CD4-positive, alpha-beta T cell treated with Interleukin-6 for 4 hours (primary cell): ENCODE measurements at places on chromosomes 4 and X.

DNA sequence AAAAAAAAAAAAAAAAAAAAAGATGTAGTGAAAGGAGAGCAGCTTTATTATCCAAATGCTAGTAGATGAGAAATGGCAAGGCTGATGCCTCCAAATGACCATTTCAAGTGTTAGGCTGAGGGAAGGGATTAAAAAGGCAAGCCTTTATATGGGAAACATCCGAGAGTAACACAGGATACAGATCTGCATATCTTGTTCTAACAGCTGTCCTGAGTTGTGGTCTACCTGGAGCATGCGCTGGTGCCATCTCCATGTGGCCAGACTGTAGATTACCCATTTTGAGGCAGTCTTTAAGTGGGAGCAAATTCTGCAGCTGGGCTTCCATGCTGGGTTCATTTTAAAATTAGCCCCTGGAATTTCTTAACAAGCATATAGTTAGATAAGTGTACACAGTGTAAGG is 26.0 kb upstream of the ELF2 start:
- DNase-seq = no peak

GRCh38 chr4:48065587-48066052 is 49.0 kb downstream of the NIPAL1 start:
- no peak for DNase-seq

DNA sequence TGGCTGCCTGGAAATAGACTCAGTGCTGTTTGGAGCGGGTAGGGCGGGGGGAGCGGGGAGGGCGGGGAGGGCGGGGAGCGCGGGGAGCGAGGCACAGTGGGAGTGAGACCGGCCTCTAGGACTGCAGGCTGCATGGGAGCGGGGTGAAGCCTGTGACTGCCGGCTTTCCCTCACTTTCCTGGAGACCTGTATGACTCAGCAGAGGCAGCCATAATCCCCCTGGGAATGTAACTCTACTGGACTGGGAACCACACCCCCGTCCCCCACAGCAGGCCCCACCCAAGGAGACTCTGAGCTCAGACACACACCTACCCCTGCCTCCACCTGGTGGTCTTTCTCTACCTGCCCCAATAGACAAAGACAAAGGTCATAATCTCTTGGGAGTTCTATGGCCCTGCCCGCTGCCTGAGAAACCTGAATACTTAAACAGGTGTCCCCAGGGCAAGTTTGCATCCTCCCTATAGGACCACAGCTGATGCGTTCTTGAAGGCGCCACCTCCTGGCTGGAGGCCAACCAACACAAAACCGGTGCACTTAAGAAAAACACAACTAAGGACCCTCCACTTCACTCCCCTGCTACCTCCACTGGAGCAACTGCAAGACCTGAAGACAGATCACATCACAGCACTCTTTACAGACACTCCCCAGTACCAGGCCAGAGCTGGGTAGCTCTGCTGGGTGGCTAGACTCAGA is 18.0 kb downstream of the HDAC8 start:
- DNase-seq = no peak

- DNase-seq = no peak
Measured at GRCh38 chr4:159096434-159096833, 6.4 kb upstream of the RAPGEF2 start.

GRCh38 chrX:129648514-129649267 is 6.1 kb downstream of the APLN start:
- DNase-seq = no peak

GRCh38 chrX:1874899-1875298 is 260.0 kb downstream of the ASMT start:
- no peak for DNase-seq

GRCh38 chr4:139550724-139551429 is 5.1 kb downstream of the SETD7 start:
- no peak for DNase-seq

- peak; percentile 92 for DNase-seq
Measured at GRCh38 chrX:129932016-129932820, 26.3 kb downstream of the UTP14A start.

- DNase-seq = no peak
Measured at GRCh38 chr4:42636645-42636949, 20.3 kb downstream of the ATP8A1 start.

GRCh38 chrX:148915474-148915873 is 415.1 kb downstream of the AFF2 start:
- no peak for DNase-seq

DNA sequence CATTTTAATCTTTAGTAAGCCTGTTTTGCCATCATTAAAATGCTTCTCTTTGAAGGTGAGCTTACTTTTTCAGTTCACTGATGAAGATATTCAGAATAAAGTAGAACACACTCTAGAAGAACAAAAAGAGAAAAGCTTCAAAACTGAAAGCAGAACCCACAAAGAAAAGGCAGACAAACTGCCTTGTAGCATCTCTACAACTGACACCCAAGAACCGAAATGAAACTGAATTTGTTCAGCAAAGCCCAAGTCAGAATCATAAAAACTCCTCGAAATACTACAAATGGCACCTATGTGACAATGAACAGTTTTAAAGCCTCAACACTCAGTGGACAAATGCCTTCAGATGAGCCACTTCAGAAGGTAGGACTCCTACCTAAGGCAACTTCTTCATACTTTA is 83.6 kb downstream of the MAML3 start:
- no peak for DNase-seq

- DNase-seq = no peak
Measured at GRCh38 chr4:2595952-2596552, 59.6 kb downstream of the FAM193A start.

GRCh38 chrX:20011608-20012007 is 20.7 kb upstream of the BCLAF3 start:
- DNase-seq = no peak

DNA sequence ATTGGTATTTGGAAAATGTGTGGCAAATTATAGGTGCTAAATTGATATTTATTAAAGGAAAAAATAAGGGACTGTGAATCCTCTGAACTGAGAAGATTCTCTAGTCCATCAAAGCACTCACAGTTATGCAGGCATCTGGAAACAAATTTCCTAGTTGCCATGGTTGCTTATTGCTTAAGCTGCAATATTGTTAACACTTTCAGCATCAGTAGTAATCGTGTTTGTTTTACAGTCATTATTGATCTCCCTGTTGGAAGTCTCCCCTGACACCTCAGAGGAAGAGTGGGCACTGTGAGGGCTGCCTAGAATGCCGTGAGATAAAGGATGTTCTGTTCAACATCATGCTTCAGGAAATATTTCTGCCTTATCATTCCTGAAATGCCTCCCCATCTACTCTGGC is 2004.3 kb upstream of the ADGRL3 start:
- DNase-seq = no peak

DNA sequence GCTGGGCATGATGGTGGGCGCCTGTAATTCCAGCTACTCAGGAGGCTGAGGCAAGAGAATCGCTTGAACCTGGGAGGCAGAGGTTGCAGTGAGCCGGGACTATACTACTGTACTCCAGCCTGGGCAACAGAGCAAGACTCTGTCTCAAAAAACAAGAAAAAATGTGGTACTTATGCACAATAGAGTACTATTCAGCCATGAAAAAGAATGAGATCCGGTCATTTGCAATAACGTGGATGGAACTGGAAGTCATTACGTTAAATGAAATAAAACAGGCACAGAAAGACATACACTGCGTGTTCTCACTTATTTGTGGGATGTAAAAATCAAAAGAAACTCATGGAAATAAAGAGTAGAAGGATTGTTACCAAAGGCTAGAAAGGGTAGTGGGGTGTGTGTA is 12.1 kb downstream of the RPGR start:
- DNase-seq = no peak

GRCh38 chr4:77856152-77856551 is 6.5 kb upstream of the MRPL1 start:
- DNase-seq = no peak

DNA sequence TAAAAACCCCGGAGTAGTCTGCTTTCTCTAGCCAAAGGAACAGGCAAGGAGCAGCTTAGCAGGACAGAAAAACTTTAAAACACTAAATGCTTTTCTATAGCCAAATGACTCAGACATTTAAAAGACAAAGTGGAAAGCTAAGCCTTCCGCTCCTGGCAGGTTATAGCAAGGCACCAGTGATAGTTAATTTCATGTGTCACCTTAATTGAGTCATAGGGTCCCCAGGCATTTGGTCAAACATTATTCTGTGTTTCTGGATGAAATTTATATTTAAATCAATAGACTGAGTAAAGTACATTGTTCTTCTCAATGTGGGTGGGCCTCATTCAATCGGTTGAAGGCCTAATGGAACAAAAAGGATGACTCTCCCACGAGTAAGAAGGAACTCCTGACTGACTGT is 885.7 kb upstream of the ADGRL3 start:
- no peak for DNase-seq

DNA sequence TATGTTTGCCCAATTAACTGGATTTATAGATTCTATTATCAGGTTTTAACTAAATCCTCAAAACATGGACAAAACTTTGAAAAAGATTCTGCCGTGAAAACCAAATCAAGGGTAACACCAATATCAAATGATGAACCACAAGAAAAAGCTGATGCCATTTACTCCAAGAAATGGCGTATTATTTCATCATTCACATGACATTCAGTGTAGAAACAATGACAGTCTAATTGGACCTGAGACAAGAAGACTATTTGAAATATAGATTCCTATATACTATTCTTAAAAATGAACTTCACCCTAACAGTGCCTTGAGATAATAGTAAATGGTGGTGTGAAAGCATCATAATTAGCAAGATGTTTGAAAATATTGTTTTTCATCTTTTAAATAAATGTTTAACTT is 4.8 kb downstream of the SLC25A31 start:
- DNase-seq = no peak

- no peak for DNase-seq
Measured at GRCh38 chr4:73520821-73521220, 39.3 kb downstream of the AFM start.

DNA sequence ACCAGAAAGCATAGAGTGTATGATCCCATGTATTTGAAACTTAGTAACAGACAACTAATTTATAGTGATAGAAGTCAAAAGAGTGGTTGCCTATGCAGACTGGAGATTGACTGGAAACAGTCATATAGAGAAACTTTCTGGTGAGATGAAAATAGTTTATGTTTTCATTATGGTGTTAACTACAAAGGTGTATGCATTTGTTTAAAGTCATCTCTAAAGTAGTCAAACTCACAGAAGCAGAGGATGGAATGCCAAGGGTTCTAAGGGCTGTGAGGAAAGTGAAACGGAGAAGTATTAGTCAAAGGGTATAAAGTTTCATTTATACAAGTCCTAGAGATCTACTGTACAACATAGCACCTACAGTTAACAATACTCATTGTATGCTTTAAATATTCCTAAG is 45.8 kb downstream of the ENOX2 start:
- no peak for DNase-seq

DNA sequence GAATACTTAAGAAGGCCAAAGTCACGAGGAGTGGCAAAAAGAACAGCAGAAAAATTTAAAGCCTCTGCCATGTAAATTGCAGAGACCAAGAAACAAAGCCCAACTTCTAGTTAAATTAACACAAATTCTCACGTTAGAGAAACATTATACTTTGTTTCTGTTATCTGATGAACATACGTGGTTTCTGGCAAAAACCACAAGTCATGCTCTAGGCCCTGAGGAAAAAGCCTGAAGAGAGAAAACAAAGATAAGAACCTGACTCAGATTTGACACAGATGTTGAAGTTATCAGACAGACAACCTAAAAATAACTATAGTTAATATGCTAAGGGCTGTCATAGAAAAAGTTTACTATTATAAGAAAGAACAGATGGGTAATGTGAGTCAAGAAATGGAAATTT is 149.1 kb upstream of the PCDH10 start:
- no peak for DNase-seq

DNA sequence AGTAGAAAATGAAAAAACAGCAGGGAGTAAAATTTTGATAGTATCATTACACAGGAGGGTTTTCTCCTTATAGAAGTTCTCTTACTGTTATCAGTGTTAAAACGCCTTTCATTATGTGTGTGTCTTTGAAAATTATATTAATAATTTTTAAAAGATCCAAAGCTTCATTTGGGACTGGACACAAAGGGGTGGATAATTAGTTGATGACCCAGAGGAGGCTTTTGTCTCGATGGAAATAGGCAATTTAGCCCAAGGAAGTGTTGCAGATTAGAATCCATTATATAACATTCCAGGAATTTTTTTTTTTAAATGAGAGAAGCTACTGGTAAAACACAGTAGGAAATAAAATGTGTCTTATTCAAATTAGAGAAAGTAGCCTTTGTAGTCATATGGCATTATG is 1339.3 kb downstream of the FSTL5 start:
- no peak for DNase-seq

- DNase-seq = no peak
Measured at GRCh38 chr4:1775731-1776500, 17.2 kb upstream of the FGFR3 start.

DNA sequence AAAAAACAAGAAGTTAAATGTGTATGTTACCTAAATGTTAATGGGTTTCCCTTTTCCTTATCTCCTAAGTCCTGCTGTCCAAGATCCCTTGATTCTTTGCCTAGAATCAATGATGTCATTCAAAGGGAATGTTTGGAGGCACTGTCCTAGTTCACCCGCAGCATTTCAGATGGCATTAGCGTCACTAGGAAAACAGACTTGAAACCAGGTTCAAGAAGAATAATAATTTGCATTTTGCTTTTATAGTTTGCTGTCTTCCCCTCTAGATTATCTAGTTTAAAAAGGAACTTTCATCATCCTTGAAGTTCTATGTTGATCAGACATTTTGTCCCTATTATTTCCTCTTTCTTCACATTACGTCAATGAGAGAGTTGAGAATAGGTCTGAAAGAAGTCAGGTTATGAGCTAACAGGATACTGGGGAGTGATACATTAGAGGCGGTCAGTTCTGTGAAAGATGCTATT is 234.1 kb upstream of the PGRMC2 start:
- no peak for DNase-seq

- no peak for DNase-seq
Measured at GRCh38 chr4:10259976-10260375, 143.4 kb upstream of the WDR1 start.

- no peak for DNase-seq
Measured at GRCh38 chr4:143438710-143439109, 74.8 kb upstream of the SMARCA5 start.

DNA sequence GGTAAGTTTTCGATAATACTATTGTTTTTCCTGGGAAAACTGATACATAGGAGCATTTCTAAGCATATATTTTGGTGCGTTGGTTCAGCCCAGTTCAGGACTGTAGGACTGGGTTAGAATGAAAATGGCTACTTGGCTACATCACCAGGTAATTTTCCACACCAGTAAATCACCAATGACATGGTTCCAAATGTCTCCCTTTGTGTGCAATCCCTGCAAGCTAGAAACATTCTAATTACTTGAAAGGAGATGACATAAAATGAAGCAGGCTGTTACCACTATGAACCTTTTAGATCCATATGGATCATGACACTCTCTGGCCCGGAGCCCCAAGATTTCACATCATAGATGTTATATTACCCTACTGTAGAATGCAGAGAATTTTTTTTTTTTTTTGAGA is 577.4 kb upstream of the FTHL17 start:
- no peak for DNase-seq

- DNase-seq = no peak
Measured at GRCh38 chr4:113695328-113696169, 66.0 kb downstream of the CAMK2D start.
